ENCODE measurements at places on chromosomes 5 and 9. TPM values are rescaled to one million over a fixed set of nuclear protein-coding genes. Genes with fewer than 3 reads are reported as not detected.
A peak's percentile ranks its signal among the peaks of the same experiment; 100 is the strongest.

MXD3 gene
- total RNA-seq: 22.9 TPM

CPLANE1 gene
- total RNA-seq: 65.2 TPM

ROR2 gene
- 0.70 TPM for total RNA-seq

IRX2 gene
- not detected for total RNA-seq

TYRP1 gene
- total RNA-seq: 2.5 TPM

TAF11L11 gene
- not detected for total RNA-seq

NDST1 gene
- total RNA-seq: 153 TPM

DNA sequence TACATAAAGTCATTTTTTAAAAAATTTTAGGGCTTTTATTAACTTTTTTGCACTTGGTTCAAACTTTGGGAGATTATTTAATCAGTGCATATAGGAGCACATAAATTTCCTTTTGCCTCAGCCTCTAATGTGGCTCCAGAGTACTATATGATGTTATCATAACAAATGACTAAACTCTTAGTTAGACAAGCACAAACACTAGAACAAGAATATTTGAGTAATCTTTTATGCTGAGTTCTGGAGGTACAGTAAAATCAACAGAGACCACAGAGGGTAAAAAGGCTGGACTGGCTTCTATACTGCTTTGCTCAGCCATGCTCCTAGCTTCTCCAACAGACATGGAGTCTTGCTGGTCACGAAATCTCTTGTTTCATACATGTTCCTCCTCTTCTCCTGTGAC is 52.5 kb upstream of the SGCD start:
- no peak for DNase-seq
- no peaks in the 10 kb centered on the region for H3K27me3 ChIP-seq
- H3K36me3 ChIP-seq: no peaks in the 10 kb centered on the region
- H3K27ac ChIP-seq: no peak overlapping the region
- no peak overlapping the region for H3K4me3 ChIP-seq

DNA sequence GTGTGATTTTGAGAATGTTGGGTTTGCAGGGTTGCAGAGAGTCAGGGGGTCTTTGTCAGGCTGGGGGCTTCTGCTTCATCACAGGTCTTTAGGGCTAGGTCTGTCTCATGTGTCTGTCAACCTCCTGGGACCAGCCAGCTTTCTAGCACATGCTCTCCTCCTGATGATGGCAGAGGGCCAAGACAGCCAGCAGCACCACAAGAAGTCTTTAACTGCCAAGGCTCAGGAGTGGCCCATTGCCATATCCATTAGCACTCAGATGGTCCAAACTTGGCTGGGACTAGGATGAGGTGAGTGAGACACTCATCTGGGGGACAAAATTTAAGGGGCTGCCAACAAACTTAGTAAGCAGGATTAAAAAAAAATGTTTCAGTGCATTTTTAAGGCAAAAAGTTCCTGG is 384.2 kb upstream of the CDH10 start:
- H3K27me3 ChIP-seq: no peaks in the 10 kb centered on the region
- H3K4me3 ChIP-seq: no peak overlapping the region
- DNase-seq: no peak
- H3K4me1 ChIP-seq: no peaks in the 10 kb centered on the region

- no peaks in the 10 kb centered on the region for H3K4me1 ChIP-seq
- peak; percentile 62 for DNase-seq
- peak overlapping the region; percentile 42 for H3K27ac ChIP-seq
These were observed 1.2 kb downstream of the CDC14B start for GRCh38 chr9:96618209-96619123.

DNA sequence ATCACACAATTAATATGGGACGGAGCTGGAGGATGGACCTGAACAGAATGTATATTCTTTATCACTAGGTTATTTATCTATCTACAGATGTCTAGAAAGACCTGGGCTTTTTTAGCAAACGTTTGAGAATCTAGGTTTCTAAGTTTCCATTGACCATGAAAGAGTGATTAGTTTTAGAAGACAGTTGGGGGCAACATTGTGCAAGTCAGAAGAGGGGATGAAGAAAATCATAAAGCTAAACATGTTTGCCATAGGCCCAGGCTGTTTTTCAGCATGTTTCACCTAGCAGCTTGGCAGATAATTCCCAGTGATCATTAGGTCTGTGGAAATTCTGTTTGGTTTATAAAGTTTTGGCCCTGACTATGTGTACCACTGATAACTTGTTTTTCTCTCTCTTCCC is 44.1 kb upstream of the CDKN2B start:
- no peak for DNase-seq
- H3K36me3 ChIP-seq: no peaks in the 10 kb centered on the region
- H3K27ac ChIP-seq: no peak overlapping the region
- H3K27me3 ChIP-seq: no peaks in the 10 kb centered on the region
- no peak overlapping the region for H3K4me3 ChIP-seq

GRCh38 chr5:165559645-165560044 is 2054.2 kb downstream of the MAT2B start:
- H3K4me3 ChIP-seq: no peak overlapping the region
- no peaks in the 10 kb centered on the region for H3K36me3 ChIP-seq
- no peak for DNase-seq
- H3K4me1 ChIP-seq: no peaks in the 10 kb centered on the region

- no peaks in the 10 kb centered on the region for H3K4me1 ChIP-seq
- peaks cover 56% of the 10 kb centered on the region for H3K27me3 ChIP-seq
- no peak overlapping the region for H3K27ac ChIP-seq
- H3K4me3 ChIP-seq: no peak overlapping the region
These were observed 193.9 kb downstream of the MEF2C start for GRCh38 chr5:88688984-88689667.

GRCh38 chr9:18891946-18892670 is 140.9 kb downstream of the SAXO1 start:
- no peaks in the 10 kb centered on the region for H3K27me3 ChIP-seq
- H3K4me3 ChIP-seq: no peak overlapping the region
- H3K4me1 ChIP-seq: no peaks in the 10 kb centered on the region
- H3K36me3 ChIP-seq: no peaks in the 10 kb centered on the region
- no peak overlapping the region for H3K27ac ChIP-seq
- no peak for DNase-seq

DNA sequence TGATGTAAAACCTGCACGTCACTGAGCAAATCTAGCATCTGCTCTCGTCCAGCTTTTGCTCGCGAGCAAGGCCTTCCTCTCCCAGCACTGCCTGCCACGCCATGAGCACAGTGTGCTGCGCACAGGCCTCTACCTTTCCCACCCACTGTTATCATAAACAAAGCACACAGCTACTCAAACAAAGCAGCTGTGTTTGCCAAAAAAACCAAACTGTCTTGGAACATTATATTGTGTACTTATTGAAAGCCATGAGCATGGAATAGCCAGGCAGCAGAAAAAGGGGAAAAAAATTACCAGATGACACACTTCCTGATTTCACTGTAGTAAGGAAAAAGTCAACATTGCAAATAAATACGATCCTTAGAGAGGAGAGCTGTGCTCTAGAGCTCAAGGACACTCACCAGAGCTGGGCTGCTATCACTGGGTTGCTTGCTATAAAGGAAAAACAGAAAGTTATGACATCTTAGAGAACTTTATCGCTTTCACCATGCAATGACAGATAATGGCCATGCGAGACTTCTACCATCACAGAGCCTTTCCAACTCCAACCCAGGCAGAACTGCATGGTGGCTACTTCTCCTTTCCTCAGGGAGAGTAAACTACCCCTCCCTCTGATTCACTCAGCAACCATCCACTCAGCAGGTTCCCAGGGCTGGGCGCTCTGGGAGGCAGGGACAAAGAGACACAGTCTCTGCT is 69.6 kb downstream of the EPB41L4B start:
- H3K27ac ChIP-seq: peak overlapping the region; percentile 68

DNA sequence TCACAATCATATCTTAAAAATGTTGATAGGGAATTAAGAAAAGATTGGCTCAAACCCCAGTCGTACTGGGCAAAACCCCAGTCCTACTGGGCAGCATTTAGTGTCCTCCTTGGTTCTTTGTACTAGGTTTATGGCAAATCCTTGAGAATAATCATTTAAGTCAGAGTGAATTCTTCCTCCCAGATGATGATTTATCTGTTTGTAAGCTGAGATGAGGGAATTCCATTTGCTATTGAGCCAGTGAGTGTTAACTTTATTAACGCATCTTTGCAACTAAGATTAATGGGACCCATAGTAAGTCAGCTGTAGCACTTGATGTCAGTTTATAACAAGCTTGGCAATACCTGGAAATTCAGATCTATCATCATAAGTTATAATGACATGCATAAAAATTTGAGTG is 821.8 kb upstream of the DMAC1 start:
- no peaks in the 10 kb centered on the region for H3K4me1 ChIP-seq
- no peaks in the 10 kb centered on the region for H3K27me3 ChIP-seq
- H3K4me3 ChIP-seq: no peak overlapping the region
- no peak for DNase-seq
- no peak overlapping the region for H3K27ac ChIP-seq

- H3K4me3 ChIP-seq: no peak overlapping the region
- H3K36me3 ChIP-seq: no peaks in the 10 kb centered on the region
- no peak for DNase-seq
- H3K27ac ChIP-seq: no peak overlapping the region
- no peaks in the 10 kb centered on the region for H3K27me3 ChIP-seq
- H3K4me1 ChIP-seq: no peaks in the 10 kb centered on the region
These were observed 348.5 kb downstream of the MED10 start for GRCh38 chr5:6029811-6030271.

DNA sequence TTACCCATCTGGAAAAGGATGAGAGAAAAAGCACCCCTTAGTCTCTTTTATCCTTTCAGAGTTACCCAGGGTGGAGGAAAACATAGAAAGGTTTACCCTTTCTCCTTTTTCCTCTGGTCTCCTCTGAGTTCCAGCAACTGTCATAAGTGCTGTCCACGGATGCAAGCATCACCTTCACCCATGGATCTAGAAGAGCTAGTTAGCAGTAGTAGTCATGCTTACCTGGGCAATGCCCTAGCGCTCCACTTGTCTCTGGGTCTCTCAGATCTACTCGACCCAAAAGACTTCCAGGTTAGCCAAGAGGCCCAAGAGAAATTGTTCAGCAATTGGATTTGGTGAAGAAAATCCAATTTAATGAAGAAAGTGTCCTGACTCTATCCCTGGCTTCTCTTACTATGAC is 656.2 kb upstream of the PTPRD start:
- no peak overlapping the region for H3K27ac ChIP-seq
- H3K4me1 ChIP-seq: no peaks in the 10 kb centered on the region
- no peaks in the 10 kb centered on the region for H3K27me3 ChIP-seq
- H3K4me3 ChIP-seq: no peak overlapping the region

- no peak overlapping the region for H3K27ac ChIP-seq
- no peaks in the 10 kb centered on the region for H3K4me1 ChIP-seq
- no peak for DNase-seq
- no peaks in the 10 kb centered on the region for H3K36me3 ChIP-seq
These were observed 17.5 kb downstream of the TMEM38B start for GRCh38 chr9:105711867-105712266.

GRCh38 chr5:64166201-64166959 is 737 bp downstream of the RNF180 start:
- H3K27ac ChIP-seq: peak overlapping the region; percentile 67
- no peak for DNase-seq
- H3K4me1 ChIP-seq: peaks cover 4% of the 10 kb centered on the region
- no peaks in the 10 kb centered on the region for H3K27me3 ChIP-seq
- H3K4me3 ChIP-seq: peak overlapping the region; percentile 47

DNA sequence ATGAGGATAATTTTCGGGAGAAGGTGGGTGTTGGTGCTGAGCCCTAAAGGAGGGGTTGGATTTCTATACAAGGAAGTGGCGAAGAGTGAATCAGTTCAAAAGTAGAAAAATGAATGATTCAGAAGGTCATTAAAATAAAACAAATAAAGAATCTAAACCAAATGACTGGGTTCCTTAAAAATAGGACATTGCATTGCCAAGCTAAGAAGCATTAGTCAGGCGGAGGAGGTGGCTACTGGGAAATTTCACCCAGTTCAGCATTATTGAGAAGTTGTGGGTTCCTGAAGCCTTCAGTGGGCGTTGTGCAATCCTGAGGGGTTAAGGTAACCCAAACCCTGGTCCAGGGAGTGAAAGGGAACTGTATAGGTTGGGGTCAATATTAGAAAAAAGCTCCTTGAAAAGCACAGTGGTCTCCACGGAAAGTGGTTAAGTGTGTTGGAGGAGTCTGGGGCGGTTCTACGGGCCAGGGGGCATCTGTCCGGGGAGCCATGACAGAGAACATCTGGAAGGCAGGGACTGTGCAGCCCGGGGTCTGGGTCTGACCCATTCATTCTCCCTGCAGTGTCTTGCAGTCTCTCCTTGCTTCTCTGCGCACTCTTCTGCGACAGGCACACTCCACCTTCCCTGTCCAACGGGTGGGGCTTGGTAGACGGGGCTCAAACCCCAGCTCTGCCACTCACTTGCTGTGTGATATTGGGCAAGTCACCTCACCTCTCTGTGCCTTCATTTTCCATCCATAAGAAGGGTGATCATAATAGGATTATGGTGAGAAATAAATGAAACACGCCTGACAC is 27.6 kb upstream of the DUSP1 start:
- no peak overlapping the region for H3K4me3 ChIP-seq
- H3K27me3 ChIP-seq: no peaks in the 10 kb centered on the region
- no peak for DNase-seq
- H3K36me3 ChIP-seq: no peaks in the 10 kb centered on the region
- no peaks in the 10 kb centered on the region for H3K4me1 ChIP-seq

DNA sequence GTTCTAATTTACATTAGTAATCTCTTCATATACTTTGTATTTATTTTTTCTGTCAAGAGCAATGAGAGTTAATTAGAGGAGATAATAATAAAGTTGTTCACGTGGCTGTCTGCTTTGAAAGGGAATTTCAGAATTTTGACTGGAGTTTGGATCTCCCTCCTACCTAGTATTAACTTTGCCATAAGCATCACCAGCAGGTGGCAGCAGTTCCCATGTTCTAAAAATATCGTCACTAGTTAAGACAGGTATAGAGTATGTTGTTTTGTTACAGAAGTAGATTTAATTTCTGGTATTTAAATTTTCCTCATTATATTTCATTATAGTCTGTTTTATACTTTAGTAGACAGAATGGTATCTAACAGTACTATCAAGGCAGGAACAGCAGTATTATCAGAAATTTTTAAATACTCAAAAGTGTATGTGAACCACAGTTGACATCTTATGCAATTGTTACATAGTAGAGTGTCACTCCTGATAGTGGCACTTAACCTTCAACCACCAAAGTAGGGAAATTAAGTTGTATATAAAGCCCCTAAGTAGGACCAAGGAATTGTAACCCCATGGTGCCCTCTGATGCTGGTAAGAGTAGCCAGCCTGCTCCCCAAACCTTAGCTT is 20.4 kb downstream of the GNPDA1 start:
- no peak overlapping the region for H3K27ac ChIP-seq
- no peaks in the 10 kb centered on the region for H3K27me3 ChIP-seq
- peaks cover 55% of the 10 kb centered on the region for H3K36me3 ChIP-seq

- H3K36me3 ChIP-seq: no peaks in the 10 kb centered on the region
- no peak overlapping the region for H3K27ac ChIP-seq
- H3K27me3 ChIP-seq: no peaks in the 10 kb centered on the region
- no peak for DNase-seq
- H3K4me1 ChIP-seq: no peaks in the 10 kb centered on the region
These were observed 16.1 kb downstream of the AMBP start for GRCh38 chr9:114061830-114062474.
